ENCODE measurements at places on chromosomes 16 and 17.

DNA sequence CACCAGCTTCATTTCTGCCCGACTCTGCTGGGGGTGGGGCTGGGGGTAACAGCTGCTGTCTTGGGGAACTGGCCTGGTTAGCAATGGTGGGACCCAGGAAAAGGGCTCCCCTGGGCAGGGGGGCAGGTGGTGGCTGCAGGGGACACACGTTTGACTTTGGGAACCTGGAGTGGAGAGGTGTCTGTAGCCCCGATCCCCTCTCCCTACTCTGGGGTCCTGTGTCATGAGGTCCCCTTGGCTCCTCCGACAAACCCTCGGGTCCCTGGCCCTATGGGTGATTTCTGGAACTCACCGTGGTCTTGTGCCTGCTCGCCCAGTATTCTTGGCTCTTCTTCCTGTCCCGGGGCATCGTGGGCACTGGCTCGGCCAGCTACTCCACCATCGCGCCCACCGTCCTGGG lies 12.0 kb downstream of the SPNS3 start:
- no peak for DNase-seq

- peak; percentile 70 for DNase-seq
These were observed 1.1 kb downstream of the RAI1 start for GRCh38 chr17:17682293-17682736.

DNA sequence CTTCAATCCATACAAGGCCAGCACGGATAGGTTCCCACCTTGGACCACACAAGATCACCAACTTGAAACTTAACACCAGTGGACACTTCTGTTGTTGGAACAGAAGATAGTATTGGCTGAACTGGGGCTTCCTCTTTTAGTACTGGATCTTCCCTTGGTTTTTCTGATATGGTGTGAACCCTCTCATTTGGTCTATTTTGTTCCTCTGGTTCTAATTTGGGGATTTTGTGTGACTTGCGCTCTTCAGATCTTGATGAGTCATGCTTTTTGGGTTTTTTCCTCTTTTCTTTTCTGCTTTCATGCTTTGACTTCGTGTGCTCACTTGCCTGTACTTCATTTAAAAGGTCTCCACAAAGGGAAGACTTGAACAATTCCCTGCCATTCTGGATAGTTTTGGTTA lies 39.0 kb downstream of the SOST start:
- DNase-seq: no peak

DNA sequence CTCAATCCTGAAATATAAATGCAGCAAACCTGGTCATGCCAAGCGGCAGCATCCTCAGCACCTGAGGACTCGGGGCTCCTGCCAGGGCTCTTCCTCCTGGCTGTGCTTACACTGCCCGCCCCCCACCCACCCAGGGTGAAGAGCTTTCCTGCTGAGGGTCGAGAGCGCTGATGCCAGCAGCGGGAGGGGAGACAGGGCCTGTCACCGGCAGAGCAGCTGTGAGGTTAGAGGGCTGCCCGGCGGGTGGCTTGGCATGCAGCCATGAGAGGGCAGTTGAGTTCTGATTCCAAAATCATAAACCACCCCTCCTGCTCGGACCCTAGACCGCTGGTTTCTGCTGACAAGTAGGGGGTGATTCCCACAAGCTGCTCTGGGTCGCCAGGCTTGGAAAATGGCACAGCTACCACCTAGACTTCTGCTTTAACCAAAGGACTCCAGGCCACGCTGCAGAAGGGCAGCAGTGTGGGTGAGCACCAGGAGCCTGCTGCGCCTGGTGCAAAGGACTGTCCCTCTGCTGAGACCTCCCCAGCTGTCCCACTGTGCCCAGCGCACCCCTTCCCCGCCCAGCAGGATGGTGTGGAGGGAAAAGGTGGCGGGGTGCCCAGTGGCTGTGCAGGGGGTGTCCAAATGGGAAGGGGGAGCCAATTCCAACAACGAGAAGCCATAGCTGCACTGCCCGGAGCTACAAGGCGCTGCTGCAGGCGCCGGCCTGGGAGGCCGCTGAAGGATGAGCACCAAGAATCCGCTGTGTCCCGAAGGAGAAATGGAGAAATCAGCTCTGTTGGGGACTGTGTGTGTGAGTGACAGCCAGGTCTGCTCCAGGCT lies 26.6 kb downstream of the MXRA7 start:
- DNase-seq: no peak

- DNase-seq: peak; percentile 54
These were observed 662 bp downstream of the COTL1 start for GRCh38 chr16:84617041-84617790.

GRCh38 chr17:28174352-28175046 lies 132.0 kb downstream of the NLK start:
- peak; percentile 96 for DNase-seq

DNA sequence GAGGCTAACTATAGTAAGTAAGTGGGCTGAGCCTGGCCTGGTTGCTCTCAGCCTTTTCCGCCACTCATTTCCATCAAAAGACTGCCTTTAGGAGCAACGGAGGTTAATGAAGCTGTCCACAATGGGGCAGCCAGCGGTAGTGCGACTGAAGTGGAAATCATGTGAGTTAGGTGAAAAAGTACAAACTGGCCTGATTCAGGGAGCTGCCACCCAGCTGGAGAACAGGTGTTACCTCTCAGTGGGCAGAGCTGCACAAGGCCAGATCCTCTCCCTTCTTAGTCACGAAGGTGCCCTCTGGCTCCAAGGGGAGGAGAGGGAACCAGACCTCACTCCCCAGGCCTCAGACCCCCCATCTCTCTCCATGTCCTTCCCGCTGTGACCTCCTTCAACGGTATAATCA lies 34.4 kb upstream of the CDRT4 start:
- no peak for DNase-seq

GRCh38 chr16:87457061-87457611 lies 35.7 kb downstream of the ZCCHC14 start:
- DNase-seq: no peak

GRCh38 chr16:58628845-58629732 lies 537 bp downstream of the CNOT1 start:
- DNase-seq: peak; percentile 85

DNA sequence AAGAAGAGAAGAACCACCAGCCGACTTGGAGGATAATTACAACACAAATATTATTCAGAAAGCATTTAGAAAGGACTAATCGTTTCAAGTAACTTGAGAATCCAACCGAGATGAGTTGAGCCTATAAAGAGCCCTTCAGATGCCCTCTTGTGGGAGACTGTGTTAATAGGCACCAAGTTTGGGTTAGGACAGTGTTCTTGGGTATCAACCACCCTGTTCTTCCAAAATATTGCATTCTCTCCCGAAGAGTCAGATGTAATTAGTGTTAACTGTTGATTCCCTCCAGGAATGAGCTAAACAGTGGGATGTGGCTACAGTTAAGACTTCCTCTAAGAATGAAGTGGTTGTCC lies 87.8 kb upstream of the NOL11 start:
- DNase-seq: peak; percentile 37

GRCh38 chr16:75247249-75247648 lies 4.2 kb downstream of the BCAR1 start:
- DNase-seq: no peak

DNA sequence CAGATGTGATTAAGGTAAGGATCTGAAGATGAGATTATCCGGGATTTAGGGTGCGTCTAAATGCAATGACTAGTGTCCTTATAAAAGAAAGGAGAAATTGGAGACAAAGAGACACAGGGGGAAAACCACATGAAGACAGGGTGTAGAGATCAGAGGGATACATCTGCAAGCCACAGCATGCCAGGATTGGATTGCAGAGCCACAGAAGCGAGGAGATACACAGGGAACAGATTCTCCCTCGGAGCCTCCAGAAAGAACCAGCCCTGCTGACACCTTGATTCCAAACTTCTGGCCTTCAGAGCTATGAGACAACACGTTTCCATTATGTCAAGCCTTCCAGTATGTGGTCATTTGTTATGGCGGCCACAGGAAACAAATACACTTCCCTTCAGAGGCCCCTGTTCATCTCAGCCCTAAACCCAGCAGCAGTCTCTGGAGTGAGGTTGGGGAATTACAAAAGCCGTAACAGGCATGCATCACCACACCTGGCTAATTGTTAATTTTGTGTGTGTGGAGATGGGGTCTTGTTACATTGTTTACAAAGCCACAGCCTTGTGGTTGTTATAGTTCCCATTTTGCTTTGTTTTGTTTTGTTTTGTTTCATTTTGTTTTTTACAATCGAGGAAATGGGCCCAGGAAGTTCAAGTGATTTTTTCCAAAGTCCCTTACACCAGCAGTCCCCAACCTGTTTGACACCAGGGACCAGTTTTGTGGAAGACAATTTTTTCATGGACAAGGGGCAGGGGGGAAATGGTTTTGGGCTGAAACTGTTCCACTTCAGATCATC lies 51.6 kb upstream of the LYRM9 start:
- peak; percentile 56 for DNase-seq

- no peak for DNase-seq
These were observed 17.0 kb downstream of the MYL4 start for GRCh38 chr17:47225911-47226688.

Measured in DMS53 (cell line).